Lower leg skin (tissue), 4 donors: ENCODE measurements at places on chromosomes 5 and 9. TPM values are rescaled to one million over a fixed set of nuclear protein-coding genes. Genes with fewer than 3 reads are reported as not detected.

PPP3R2 gene
- not detected for total RNA-seq

DNA sequence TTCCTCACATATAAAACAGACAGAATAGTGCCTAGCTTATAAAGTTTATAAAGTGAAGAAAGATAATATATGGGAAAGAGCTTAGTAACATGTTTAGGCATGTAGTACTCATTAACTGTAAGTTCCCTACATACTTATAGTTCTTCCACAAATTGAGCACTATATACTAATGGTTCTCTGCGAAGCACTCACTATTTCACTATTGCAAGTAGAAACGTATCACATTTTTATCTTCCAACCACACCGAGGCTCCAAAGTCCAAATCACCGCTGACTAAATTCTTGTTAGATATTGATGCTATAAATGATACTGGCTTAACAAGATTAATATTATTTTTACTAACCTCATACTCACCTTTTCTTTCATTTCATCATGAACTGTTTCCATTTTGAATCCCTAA is 61.0 kb downstream of the FBXW11 start:
- no peak for DNase-seq

DNA sequence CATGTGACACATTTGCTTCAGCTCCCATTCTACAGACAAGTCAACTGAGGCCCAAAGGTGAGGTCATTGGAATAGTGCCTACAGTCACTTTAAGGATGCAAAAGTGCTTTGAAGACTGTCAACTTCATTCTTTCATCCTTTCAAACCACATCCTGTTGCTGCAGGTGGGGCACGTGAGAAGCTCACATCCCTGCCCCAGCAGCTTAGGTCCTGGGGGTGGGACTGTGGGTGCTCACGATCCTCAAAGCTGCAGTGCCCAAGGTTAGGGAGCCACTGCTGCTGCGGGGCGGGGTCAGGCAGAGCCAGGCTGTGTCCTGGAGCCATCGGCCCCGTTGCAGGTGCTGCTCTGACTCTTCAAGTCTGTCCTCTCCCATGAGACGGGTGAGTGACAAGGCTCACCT is 57.9 kb upstream of the IER5L start:
- no peak for DNase-seq

DNA sequence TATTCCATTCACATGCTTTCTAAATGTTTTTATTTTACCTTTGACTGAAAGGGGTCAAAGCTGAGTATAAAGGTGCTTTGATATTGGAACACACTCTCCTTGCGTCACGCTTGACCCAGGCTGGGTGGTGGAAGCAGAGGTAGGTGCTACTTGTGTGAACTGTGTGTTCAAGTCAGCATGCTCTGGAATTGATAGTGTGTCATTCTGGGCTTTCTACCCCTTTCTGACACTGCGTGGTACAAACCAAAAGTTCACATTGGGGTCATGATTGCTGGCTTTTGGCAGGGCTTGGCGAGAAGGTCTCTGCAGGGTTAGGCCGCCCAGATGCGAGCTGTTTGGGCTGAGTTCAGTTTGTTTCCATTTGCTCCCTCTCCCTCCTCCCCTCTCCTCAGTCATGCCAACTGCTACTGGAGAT is 131.8 kb downstream of the ADAMTSL1 start:
- no peak for DNase-seq

DNA sequence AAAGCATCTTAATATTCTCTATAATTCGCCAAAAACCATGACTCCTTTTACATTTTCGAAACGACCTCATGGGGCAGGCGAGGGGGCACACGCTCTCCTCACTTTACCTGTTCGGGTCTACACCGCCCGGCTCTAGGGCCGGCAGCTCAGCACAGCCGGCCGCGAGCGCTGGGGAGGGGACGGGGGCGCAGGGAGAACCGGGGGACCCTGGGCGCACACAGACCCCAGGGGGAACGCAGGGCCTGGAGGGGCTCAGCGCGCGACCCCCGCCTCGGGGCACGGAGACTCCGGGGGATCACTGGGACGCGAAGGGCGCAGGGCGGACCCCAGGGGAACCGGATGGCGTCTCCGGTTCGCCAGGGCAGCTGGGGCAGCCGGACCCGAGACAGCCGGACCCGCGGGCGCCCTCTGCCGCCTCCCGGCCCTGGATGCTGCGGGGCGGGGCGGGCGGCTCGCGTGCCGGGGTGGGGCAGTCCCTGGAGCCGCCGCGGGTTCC is at the start of gene AHRR:
TSS of gene AHRR (plus strand) at position 485 of the 496 bp plus-strand sequence. CDS start 22,189 bp downstream, outside the sequence.
- DNase-seq: no peak
